HFFc6 (cell line): ENCODE measurements at places on chromosomes 12 and 14.

GRCh38 chr12:57726884-57727757 lies 11.4 kb downstream of the AGAP2 start:
- peak; percentile 48 for DNase-seq

DNA sequence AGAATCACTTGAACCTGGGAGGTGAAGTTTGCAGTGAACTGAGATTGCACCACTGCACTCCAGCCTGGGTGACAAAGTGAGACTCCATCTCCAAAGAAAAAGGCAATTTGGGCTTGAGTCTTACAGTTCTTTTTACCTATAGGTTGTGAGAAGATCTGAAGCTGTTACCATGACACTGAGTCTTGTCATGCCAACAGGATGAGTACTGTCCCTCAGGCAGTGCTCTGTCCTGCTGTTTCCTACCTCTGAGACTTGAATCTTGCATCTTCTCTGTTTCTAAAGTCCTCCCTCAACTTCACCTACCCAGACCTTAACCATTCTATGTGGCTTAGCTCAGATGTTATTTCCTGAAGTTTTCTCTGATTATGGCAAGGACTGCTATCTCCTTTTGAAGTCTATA lies 400.8 kb upstream of the PRICKLE1 start:
- no peak for DNase-seq

DNA sequence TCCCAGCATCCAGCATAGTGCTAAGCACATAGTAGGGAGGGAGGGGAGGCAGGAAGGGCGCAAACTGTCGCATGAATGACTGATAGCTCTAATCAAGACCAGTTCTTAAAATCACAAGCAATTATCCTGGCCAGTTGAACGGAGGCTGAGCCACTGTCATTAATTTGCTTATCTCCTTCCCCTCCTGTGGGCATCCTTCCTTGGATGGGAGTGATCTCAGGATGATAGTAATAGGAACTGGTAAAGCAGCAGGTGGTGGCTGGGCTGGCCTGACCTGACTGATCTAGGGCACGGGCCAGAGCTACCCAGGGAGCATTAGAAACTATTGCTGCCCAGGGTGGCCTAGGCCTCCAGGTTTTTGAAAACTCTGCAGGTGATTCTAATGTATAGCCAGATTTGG lies 97.0 kb downstream of the BEGAIN start:
- no peak for DNase-seq

DNA sequence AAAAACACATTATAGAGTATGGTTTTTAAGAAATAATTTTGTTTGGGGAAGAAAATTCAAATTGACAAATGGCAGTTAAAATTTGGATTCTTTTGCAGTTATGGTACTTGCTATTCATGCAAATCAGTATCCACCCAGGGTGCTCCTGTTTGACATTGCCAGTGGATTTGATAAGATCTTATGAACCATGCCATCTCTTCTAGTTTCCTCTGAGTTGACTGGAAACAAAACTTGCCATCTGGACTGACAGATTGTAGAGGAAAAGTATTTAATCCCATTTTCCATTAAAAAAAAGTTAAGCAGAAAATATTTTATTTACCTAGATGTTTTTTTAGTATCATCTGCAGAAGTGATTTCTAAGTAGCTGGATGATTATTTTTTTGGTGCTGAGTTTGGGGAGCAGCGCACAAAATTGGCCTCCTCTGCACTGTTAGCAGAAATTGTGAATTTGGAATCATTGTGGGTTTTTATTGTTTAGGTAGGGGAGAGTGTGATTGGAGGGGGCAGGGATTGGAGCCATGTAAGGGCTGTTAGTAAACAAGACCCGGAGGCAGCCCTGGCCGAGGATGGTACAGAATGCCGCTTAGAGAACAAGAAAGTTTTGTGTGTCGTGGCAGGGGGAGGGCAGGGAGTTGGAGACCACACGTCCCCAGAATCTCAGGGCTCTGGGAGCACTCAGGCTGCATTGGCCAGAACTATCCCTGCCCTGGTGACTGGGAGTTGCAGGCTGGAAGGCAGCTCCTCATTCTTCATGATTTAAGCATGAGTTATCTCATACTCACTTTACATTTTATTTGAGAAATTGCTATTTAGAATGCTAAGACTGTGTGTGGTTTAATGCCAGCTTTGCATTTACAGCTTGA lies 56.6 kb downstream of the WDR20 start:
- no peak for DNase-seq

DNA sequence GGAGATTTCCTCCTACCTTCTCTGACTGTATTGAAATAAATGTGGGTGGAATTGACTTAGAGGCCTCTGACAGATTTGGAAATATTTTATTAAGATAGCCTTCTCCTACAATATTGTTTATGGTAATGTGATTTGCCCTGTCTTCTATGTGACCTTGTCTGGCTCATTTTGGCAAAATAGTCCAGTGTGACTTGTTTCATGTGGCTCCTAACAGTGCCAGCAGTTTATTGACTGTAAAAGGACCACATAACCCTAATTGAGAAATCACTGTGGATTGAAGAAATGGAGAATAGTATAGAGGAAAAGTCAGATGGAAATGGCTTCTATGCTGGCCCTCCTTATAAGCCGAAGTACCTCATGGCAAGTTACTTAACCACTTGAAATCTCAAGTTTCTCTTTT lies 170.9 kb upstream of the PTPRQ start:
- no peak for DNase-seq
